NCI-H345 (cell line): ENCODE measurements at places on chromosomes 6 and 20.

DNA sequence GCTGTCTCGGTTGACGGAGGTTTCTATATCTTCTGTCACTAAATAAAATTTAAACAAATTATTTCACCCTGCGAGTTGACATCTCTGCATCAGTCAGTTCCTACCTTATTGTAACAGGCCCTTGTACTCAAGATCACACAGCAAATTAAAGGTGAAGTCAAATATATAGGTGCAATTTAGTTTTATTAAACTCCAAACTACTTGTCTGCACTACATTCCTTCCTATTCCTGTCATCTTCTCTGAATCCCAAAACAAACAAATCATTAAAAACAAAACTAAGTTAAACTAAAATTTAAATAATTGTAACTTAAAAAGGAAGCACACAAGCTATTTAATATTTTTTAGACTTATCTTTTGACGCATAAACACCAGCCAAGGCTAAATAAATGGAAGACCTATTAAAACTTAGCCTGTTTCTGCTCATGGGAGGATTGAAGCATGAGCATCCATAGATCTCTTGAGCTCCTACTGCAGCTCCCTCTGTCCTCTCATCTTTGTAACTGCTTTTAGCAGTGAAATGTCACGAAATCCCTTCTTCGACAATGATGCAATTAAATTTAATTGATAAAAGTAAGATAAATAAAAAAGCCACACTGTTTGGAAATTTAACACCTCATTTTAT lies 1152.3 kb upstream of the GJE1 start:
- no peak for DNase-seq

DNA sequence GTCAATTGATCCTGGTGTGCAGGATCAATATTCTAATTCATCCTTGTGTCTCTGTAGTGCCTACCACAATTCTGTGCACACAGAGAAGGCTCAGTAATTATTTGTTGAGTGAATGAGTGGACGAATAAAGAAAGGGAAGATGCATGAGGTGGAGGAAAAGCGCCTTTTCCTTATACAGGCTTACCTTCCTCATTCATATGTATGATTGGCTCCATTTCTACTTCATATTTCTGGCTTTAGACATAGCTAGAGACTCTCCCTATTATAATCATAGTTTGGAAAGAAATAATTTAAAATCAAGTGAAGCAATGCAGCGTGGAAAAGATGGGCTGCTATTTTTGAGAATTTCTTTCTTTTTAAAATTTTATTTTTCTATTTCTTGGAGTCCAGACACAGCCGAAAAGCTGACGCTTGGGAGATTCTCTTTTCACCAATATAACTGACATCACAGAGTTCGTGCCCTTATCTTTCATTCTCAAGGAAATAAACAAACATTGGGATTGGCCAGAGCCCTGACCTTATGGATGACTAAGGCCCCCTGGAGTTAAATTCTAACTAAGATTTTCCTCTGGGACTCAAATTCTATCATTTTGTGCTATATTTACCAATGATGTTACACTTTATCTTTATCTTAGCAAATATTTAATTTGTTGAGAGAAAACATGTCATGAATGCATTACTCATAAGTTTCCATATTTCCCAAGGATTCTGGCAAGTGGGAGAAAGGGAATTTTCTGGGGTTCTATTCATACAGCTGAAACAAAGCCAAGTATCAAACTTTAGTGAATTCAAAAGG lies 48.1 kb downstream of the PRL start:
- no peak for DNase-seq

DNA sequence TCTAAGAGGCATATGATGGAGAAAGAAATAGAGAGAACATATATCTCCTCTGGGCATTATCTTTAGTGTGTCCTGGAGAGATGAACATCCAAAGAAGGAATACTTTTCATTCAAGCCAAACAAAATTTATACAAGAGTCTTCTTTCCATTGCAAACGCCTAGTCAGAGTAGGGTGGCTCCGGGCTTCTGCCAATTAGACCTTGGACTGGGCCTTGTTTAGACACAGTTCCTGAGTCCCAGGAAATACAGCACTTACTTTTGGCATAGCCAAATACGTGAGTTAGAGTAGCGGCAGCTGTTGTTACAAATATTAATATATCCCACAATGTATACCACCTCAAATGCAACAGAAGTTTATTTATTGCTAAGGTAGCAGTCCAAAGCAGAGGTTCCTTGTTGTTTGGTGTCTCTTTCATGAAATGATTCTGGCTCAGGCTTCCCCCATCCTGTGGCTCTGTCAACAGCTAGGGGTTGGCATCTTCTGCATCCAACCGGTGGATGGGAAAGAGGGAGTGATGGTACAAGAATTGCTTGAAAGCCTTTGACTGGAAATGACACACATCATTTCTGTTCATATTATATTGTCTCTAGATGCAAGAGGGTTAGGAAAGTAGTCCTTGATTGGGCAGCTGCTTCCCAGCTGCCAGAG lies 148.0 kb upstream of the SPACA1 start:
- DNase-seq: no peak

GRCh38 chr6:16007146-16007545 lies 121.7 kb upstream of the MYLIP start:
- DNase-seq: no peak

GRCh38 chr6:37860226-37860839 lies 40.8 kb downstream of the ZFAND3 start:
- peak; percentile 18 for DNase-seq

DNA sequence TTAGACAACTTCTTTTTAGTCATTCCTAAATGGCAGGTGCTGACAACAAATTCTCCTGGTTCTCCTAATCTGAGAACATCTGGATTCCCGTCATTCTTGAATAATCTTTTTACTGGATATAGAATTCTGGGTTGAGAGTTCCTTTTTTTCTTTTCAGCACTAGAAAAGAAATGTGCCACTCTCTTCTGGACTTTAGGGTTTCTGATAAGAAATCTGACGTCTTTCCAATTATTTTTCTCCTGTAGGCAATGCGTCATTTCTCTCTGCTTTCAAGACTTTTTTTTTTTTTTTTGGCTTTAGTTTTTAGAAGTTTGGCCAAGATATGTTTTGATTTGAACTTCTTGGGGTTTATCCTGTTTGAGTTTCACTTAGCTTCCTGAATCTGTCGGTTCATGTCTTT lies 66.1 kb upstream of the RNF24 start:
- no peak for DNase-seq

DNA sequence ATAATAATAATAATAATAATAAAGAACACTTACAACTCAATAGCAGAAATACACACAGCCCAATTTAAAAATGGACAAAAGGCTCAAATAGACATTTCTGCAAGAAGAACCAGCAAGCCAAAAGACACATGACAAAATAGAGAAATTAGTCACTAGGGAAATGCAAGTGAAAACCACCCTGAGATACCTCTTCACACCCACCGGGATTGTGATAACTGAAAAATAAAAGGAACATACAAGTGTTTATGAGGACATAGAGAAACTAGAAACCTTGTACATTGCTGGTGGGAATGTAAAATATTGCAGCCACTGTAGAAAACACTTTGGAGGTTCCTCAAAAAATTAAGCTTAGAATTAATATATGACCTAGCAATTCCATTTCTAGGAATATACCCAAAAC lies 59.2 kb downstream of the ZDHHC14 start:
- no peak for DNase-seq

GRCh38 chr20:47036091-47036870 lies 141.6 kb downstream of the EYA2 start:
- no peak for DNase-seq

DNA sequence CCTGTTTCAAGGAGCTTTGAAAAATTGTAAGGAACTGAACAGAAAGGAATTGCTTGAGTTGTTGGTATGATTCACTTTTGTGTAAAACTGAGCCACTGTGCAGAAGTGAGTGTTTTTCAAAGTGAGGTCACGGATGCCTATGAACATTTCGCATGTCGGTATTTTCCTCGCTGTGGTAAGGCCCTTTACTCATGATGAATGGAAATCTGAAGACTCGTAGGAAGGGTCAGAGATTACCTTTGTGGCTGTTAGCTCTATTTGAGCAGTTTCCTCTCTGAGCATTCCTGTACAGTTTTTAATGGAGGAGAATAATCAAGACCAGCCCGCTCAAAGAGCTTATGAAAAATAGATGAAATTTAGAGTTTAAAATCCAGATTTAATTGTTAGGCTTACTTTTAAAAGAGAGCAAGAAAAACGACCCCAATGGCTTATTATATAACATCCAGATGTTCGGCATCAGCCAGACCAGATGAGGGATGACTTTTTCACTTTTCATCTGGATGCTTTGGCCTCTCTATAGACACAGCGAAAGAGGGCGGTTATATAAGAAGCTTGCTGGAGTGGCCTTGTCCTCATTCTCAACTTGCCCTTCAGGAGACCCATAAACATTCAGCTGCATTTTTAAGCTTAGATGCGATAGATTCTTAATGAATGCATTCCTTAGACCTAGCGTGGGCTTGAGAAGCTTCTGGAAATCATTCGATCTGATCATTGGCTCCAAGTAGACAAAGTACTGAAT lies 99.5 kb downstream of the CD83 start:
- DNase-seq: no peak

DNA sequence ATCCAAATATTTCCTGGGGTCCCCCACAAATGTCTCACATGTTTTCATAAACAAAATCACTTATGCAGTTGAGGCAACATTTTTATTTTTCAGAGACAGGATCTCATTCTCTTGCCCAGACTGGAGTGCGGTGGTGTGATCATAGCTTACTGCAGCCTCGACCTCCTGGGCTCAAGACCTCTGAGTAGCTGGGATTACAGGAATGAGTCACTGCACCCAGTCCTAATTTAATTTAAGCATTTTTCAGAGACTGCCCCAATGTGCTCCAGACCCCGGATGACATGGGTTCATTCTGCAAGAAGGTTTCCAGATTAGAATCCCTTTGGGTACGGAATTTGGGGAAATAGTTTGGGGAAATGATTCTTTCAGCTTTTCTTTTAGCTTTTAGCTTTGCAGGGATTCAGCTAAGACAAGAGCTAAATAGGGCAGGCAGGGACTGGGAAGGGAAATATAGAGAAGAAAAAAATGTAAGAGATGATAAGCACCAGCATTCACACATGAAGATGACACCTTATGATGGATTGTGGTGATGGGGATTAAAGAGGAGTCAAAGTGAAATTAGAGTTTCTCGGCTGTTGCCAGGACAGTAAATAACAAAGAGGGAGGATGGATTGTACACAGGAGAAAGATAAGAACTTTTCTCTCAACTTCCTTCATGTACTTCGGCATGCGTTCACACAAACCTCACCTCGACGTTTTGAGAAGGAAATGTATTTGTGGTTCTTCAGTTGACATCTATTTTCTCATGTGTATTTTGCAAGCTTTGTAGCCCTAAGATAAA lies 169.4 kb upstream of the TAB2 start:
- DNase-seq: no peak

GRCh38 chr6:154901876-154902552 lies 93.1 kb upstream of the TIAM2 start:
- no peak for DNase-seq

DNA sequence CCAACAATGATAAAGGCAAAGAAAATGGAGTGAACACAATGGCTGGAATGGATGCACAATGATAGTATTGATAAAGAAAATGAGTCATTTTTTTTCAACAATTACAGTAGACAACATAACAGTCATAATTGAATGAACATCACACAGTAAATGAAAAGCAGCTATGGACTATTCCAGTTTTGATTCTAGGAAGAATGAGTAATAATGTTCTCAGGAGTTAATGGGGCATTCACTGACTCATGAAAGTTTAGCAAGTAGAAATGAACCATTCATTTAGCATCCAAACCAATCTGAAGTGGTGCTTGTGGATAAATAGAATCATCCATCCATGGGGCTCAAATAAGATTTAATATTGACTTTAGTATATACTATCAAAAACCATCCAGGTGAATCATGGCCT lies 1029.5 kb upstream of the GJE1 start:
- DNase-seq: peak; percentile 79

- DNase-seq: peak; percentile 38
Measured at GRCh38 chr6:39791850-39792539, at the start of gene DAAM2. TSS of gene DAAM2 (plus strand) at chr6:39792376. CDS start at chr6:39856303, 63,927 bp downstream.

- peak; percentile 30 for DNase-seq
Measured at GRCh38 chr6:147077251-147077650, 127.0 kb upstream of the STXBP5 start.

DNA sequence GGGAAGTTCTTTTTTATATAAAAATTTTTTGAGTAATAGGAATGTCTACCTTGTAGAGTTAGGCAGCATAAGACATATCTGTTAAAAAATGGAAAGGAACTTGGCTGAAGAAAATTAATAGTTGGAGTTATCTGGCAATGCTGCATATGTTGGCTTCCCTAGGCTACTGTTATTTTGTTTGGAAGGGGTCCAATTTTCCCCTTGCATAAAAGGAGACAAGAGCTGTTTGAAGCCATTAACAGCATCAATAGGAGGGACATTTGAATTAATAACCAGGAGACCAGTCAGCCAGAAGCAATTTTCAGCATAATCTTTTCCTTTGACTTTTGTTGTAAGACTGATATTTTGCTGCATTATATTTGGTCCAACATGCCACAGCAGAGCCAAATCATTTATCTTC lies 80.9 kb upstream of the TAB2 start:
- no peak for DNase-seq

- DNase-seq: no peak
Measured at GRCh38 chr20:37994512-37994911, 38.7 kb downstream of the TTI1 start.

GRCh38 chr6:81722506-81723223 lies 29.8 kb downstream of the TENT5A start:
- DNase-seq: no peak

GRCh38 chr20:46202766-46203509 lies 84.8 kb downstream of the CD40 start:
- peak; percentile 12 for DNase-seq

DNA sequence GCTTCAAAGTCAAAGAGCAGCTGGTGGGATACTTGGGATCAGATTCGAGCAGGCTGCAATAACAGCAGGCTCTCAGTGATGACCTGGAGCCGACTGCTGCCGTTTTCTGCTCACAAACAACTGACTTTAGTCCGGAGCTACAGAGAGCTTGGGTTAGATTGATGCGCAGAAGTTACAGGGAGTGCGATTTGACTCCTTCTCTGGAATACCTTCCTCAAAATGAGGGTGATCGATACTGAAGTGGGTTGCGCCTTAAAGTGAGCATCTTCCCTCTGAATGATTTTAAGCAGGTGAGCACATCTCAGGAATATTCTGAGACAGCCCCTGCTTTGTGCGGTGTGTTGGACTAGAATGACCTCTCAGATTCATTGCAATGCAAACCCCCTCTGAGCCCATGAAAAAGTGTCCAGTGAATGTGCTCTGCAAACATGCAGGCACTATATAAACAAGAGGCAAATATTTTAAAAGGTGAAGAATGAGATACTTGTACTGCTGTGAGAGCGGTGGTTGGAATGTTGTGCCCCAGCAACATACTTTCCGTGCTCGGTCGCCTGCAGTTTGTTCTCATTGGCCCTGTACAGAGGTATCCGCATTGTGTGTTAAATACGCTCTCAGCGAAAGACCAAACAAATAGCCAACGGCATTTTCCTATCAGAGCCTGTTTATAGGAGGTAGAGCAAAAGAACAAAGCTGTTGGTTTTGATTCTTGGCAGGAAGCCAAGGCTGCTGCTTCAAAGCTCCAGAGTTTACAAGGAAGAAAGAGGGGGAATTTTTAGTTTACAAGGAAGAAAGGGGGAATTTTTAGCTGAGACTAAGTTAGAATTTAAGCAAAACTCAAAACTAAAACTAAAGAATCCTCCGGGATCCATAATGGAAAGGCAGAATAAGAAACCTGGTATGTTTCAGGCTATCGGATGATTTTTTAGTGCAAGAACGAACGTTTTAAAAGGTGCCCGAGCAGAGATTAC lies 67.7 kb downstream of the PHACTR2 start:
- peak; percentile 93 for DNase-seq
